NCI-H1092 treated with DMSO at 0.1 percent for 48 hours (cell line): ENCODE measurements at places on chromosomes 1 and 21.
A peak's percentile ranks its signal among the peaks of the same experiment; 100 is the strongest.

DNA sequence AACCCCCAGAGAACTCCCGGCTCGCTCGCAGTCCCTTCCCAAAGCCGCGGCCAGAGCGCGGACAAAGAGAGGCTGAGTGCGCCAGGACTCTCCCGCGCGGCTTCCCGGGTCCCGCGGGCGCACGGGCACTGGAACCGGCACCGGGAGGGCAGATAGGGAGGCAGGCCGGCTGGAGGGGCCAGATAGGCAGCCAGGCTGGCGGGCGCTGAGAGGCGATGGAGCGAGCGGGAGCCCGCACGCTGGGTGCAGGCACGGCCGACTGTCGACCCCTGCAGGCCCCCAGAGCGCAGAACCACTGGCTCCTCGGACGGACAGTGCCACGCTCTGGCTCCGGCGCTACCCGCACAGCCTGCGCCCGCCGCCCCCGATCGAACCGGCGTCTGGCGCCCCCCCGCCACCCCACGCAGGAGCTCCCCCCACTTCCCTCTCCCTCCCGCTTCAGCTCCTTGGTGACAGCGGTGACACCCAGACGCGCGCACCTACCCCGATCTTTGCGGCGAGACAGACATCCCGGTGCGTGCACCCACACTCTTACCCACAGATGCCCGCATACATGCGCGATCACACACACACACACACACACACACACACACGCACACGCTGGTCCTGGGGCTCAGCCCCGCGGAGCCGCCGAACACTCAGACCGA lies 534 bp downstream of the SLC6A9 start:
- DNase-seq: peak; percentile 64

GRCh38 chr1:119372503-119373086 lies 4.0 kb downstream of the HAO2 start:
- no peak for DNase-seq

- DNase-seq: no peak
Measured at GRCh38 chr1:121483961-121484424, 299.2 kb downstream of the SRGAP2C start.

DNA sequence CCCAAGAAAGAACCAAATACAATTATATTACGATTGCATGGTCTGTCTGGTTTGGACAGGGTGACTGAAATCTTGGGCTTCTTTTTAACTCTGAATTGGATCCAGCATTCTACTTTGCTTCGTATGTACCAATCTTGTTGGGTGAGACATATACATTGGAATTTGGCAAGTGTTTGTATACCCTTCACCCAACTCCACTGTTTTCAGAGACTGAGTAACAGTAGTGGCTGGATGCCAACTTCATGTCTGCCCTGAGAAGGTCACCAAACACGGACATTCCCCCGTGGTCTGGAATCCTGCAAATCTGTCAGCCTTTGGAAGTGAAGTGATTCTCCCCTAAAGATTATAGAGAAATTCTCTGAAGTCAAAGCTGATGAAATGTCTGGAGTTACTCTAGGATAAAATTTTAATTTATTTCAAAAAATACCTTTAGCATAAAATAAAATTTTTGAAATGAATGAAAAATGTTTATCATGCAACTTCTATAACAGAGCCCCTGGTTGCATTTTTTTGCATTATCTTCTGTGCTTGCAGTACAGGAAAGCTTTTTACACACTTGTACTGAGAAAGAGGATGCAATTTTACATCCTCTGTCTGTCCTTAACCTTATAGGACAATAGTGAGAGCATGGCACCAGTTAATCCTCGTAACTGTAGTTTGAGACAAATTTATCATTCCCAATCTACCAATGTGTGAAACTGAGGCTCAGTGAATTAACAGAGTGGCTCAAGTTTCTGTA lies 201.8 kb downstream of the DISC1 start:
- DNase-seq: no peak

DNA sequence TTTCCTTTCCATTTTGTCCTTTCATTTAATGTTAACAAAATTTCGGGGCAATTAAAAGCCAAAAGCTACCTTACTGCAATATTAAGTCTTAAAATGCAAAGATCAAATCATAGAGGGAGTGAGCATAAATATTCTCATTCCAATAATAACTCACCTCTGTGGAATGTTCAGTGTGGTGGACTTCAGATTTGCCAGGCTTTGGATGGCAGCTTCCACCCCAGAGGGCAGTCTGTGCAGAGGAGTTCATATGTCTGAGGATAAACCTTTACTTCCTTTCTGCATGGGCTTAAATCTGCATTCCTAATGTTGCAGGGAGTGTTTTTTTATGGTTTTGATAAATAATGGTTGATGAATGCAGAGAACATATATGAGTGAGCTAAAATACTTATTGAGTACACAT lies 16.3 kb downstream of the KIAA0040 start:
- no peak for DNase-seq

DNA sequence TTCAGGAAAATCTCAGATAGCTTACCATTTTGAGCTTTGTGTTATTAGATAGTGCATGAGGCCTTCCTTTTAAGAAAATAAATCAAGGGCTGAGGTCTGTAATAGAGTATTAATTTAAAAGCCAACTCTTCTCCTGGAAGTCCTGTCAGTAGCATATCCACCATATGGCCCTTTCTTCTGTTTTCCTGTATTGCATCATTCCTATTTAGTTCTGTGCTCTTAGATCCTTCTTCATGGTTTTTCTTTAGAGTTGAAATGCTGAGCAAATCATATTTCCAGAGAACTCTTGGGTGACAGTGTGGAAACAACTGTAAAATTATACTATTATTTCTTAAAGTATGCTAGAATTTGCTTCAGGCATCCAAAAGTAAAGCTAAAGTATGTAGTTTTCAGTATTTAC lies 91.7 kb downstream of the TTC3 start:
- DNase-seq: no peak

- no peak for DNase-seq
Measured at GRCh38 chr1:195336812-195337211, 1271.4 kb downstream of the KCNT2 start.

DNA sequence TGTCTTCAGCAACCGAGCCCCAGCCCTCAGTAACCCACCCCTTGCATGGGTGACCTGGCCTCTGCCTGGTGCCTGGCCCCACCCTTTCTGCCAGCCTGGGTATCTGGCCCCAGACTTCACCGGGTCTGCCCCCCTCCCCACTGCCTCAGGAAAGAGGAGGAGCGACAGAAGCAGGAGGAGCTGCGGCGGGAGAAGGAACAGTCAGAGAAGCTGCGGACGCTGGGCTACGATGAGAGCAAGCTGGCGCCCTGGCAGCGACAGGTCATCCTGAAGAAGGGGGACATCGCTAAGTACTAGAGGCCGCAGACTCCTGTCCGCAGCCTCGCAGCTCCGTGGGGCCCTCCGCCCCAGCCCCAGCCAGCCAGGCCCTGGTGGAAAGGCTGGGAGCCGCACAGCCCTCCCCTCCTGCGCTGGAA lies 6.1 kb downstream of the TNFRSF25 start:
- no peak for DNase-seq

DNA sequence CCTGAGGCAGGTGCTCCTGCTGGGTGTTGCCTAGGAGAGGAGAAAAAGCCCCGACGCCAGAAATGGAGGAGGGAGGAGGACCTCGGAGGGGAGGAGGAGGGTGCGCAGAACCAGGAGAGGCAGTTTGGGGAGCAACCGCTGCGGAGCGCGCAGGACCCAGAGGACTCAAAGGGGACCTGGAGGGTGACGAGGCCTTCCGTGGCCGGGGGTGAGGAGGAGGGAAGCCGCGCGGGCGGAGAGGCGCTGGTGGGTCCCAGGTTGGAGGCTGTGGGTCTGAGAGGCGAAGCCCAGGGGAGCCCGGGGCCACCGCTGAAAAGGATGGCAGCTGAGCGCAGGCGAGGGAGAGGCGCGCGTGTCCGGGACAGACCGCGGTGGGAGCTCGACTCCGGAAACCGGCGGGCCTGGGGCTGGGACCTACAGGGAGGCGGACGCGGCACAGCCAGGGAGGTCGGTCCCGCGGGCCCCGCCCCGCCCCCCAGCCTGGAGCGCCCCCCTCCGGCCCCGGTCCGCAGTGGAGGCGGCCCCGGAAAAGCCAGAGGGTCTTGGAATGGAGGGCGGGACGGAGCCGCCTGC lies 15.1 kb downstream of the RNF223 start:
- no peak for DNase-seq

DNA sequence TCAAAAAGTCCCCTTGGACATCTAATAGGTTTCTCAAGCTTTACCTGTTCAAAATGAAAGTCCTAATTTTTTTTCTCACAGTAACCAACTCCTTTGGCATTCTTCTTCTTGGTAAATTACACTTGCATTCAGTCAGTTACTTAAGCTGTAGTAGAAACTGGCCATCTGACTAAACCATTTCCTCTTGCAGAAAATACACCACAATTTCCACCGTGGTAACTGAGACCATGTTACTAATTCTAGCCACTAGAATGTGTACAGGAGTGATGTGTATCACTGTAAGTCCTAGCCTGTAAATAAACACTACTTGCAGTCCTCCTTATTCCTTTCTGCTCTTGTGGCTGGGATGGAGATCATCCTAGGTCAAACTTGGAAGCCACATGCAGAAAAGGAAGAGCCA lies 965.4 kb upstream of the TMPRSS15 start:
- DNase-seq: no peak

GRCh38 chr1:231395076-231395997 lies 26.8 kb downstream of the EGLN1 start:
- no peak for DNase-seq

DNA sequence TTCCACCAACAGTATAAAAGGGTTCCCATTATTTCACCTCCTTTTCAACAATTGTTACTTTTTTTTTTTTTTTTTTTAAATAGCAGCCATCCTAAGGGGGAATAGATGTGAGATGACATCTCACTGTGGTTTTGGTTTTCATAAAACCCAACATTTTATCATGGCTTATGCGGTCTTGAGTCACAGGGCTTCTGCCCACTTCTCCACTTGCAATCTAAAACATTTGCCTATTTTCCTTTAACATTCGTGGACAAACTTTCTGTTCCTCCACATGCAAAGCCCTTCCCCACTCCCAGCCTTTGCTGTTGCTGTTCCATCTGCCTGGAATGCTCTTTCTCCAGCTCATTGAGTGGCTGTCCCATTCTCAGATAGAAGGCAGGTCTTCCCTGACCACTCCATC lies 239.7 kb upstream of the KCNK2 start:
- DNase-seq: no peak

DNA sequence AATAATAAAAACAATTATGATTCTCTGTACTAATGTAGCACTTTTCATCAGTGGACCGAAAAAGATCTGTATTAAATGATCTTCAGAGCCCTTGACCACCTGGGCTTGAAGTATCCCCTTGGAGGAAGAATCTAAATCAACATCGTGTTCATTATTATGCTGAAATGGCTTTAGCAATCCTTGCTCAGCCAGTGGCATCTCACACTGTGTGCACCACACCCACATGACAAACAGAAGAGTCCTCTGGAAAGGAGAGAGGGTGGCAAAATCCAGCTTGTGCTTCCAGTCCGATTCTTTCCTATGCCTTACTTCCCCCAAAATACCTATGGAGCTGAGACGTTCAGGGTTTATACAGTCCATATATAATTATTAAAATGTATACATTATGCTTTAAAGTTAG lies 318.5 kb upstream of the RUNX1 start:
- DNase-seq: peak; percentile 79

- DNase-seq: peak; percentile 13
Measured at GRCh38 chr1:60367532-60367931, 294.0 kb upstream of the C1orf87 start.

- DNase-seq: no peak
Measured at GRCh38 chr1:85734931-85735330, 26.7 kb upstream of the ZNHIT6 start.

DNA sequence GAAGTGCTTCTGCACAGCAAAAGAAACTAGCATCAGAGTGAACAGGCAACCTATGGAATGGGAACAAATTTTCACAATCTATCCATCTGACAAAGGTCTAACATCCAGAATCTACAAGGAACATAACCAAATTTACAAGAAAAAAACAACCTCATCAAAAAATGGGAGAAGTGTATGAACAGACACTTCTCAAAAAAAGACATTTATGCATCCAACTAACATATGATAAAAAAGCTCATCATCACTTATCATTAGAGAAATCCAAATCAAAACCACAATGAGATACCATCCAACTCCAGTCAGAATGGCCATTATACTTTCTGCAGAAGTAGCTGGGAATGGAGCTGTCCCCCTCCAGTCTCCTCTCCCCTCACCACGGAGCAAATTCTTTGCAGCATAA lies 2.9 kb upstream of the OR2M3 start:
- DNase-seq: no peak

GRCh38 chr21:32800056-32800455 lies 28.5 kb upstream of the PAXBP1 start:
- no peak for DNase-seq

DNA sequence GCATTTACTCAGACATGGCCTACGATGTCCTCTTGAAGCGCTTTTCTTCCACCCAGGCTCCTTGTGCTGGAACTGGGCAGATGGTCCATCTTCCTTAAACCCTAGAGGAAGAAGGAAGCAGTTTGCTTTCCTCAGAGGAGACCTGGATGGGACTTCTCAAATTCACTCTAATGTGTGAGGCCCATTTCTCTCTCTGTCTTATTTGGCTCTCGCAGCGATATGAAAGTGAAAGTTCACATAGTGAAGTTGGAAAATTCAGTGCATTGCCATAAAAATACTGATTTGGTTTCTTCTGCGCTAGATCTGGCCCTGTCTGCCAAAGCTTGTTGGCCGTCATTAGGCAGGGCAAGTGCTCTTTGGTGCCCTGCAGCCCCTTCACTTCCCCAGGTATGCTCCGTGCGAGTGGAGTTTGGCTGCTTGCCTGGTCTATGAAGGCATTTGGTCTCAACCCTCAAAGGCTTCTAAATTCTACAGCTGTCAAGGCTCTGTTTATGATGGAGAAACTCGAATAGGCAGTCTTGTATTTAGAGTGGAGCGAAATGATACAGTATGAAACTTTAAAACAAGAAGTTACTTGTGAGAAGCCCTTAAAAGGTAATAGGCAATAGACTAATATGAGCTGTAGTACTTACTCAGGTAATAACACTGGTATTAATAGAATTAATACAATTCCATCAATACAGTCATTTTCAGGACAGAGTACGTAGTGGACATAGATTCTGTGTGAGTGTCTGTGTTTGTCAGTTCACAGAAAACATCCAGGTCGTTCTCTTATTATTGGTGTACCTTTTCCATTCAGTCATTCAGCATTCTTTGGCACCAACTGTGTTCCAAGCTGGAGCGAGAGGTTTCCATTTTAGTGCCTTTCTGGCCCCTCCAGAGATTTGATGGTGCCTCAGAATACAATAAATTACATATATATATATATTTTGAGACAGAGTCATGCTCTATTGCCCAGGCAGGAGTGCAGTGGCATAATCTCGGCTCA lies 20.5 kb downstream of the SZRD1 start:
- no peak for DNase-seq

DNA sequence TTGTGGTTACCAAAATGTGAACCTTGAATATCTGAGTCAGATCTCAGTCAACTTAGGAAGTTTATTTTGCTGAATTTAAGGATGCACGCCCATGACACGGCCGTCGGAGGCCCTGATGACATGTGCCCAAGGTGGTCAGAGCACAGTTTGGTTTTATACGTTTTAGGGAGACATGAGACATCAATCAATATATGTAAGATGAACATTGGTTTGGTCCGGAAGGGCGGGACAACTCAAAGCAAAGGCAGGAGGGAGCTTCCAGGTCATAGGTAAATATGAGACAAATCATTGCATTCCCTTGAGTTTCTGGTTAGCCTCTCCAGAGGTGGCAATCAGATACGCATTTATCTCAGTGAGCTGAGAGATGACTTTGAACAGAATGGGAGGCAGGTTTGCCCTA lies 1.0 kb upstream of the PRMT2 start:
- DNase-seq: peak; percentile 40
